ENCODE measurements at places on chromosomes 4 and X.

- no peaks in the 10 kb centered on the region for H3K4me1 ChIP-seq
- no peak overlapping the region for H3K27ac ChIP-seq
- H3K27me3 ChIP-seq, result no peaks in the 10 kb centered on the region
- no peak for DNase-seq
These were observed 606.2 kb downstream of the KLHL13 start for GRCh38 chrX:117510453-117510852.

GRCh38 chr4:123443401-123444289, 47.0 kb downstream of the SPRY1 start:
- H3K4me1 ChIP-seq, result peaks cover 24% of the 10 kb centered on the region
- H3K27me3 ChIP-seq, result no peaks in the 10 kb centered on the region
- H3K4me3 ChIP-seq, result peak overlapping the region; percentile 74
- H3K36me3 ChIP-seq, result no peaks in the 10 kb centered on the region
- DNase-seq, result peak; percentile 49

DNA sequence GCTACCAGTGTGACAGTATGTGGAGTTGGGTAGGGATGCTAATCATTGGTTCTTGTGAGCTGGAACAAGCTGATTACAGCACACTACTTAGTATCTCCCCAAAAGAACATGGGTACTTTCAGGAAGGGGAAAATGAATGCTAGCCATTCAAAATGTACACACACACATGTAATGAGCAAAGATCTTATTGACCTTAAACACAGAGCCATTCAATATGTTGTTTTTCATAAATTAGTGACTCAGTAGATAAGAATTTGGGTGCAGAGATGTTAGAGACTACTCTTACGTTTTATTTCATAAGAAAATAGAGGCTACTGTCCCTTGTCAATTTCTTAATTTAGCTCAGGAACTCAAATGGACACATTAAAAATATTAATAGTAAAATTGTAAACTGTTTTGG, 509.5 kb upstream of the ATOH1 start:
- H3K4me3 ChIP-seq, result no peak overlapping the region
- DNase-seq, result no peak
- no peaks in the 10 kb centered on the region for H3K36me3 ChIP-seq
- H3K27ac ChIP-seq, result no peak overlapping the region
- H3K27me3 ChIP-seq, result no peaks in the 10 kb centered on the region

- H3K27me3 ChIP-seq, result no peaks in the 10 kb centered on the region
- DNase-seq, result no peak
- no peak overlapping the region for H3K4me3 ChIP-seq
- no peak overlapping the region for H3K27ac ChIP-seq
- no peaks in the 10 kb centered on the region for H3K4me1 ChIP-seq
These were observed 416.2 kb upstream of the PRKX start for GRCh38 chrX:4129626-4130025.

DNA sequence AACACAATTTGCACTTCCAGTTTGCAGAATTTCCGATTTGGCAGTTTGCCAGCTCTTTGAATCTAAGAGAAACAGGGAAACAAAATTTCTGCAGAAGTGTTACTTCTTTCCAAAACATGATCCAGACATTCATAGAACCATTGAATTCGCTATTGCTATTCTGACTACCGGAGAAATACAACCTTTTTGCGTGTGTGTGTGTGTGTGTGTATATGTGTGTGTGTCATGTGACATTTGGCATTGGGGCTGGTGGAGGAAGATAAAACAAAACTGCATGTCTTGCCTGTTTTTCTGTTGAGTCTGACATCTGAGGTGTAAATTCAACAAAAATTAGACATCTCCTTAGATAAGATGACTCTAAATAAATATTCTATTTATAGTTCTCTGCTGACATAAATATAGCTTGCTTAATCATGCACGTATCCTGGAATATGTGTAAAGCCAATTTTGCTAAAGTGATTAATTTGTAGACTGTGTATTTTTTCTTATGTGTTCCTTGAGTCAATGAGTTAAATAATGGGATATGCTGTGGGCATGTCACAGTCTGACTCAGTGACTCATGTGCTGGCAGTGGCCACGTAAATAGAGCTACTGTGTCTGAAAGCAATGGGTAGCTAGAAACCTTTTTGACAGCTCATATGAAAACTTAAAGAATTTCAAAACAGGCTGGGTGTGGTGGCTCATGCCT, 98.9 kb downstream of the HPGD start:
- peaks cover 13% of the 10 kb centered on the region for H3K4me1 ChIP-seq
- DNase-seq, result peak; percentile 19
- no peak overlapping the region for H3K27ac ChIP-seq
- H3K36me3 ChIP-seq, result no peaks in the 10 kb centered on the region

GRCh38 chr4:159158985-159159384, 56.1 kb downstream of the RAPGEF2 start:
- no peak for DNase-seq
- no peak overlapping the region for H3K4me3 ChIP-seq
- H3K4me1 ChIP-seq, result peaks cover 5% of the 10 kb centered on the region
- no peak overlapping the region for H3K27ac ChIP-seq
- H3K36me3 ChIP-seq, result no peaks in the 10 kb centered on the region
- peaks cover 5% of the 10 kb centered on the region for H3K27me3 ChIP-seq

DNA sequence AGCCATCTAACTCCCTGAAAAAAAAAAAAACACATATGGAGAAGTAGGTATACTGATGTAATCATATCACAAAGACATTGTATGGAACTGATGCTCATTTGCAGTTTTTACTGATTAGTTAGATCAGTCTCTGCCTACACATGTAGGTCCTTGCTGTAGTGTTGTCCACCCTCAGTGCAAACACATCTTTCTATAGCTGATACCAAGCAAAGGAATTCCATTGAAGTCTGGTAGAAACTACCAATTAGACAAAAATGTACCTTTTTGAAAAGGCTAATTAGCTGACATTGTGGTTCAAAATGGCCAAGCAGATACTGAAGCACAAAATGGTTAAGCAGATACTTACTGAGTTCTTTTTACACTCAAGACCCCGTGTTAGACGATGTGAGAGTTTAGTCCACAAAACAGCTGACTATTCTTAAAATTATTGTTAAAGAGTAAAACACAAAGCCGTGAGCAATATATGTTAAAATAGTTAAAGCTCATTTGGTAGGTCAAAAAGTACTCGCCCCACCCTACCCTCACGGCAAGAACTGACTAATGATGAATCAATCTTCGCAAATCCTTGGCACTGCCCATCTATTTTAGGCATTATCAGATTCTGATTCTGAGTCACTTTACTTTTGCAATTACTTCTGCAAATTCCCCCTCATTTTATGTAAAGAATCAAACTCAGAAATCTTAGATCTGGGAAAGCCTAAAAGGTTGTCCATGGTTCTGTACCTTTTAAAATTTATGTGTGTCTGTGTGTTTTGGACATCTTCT, 40.4 kb downstream of the COL4A6 start:
- no peaks in the 10 kb centered on the region for H3K36me3 ChIP-seq
- no peak overlapping the region for H3K4me3 ChIP-seq
- DNase-seq, result no peak
- no peaks in the 10 kb centered on the region for H3K4me1 ChIP-seq
- no peak overlapping the region for H3K27ac ChIP-seq
- no peaks in the 10 kb centered on the region for H3K27me3 ChIP-seq

GRCh38 chr4:81225252-81225651, 10.2 kb upstream of the PRKG2 start:
- H3K36me3 ChIP-seq, result no peaks in the 10 kb centered on the region
- peaks cover 1% of the 10 kb centered on the region for H3K27me3 ChIP-seq
- H3K4me1 ChIP-seq, result no peaks in the 10 kb centered on the region
- H3K27ac ChIP-seq, result no peak overlapping the region
- H3K4me3 ChIP-seq, result no peak overlapping the region

DNA sequence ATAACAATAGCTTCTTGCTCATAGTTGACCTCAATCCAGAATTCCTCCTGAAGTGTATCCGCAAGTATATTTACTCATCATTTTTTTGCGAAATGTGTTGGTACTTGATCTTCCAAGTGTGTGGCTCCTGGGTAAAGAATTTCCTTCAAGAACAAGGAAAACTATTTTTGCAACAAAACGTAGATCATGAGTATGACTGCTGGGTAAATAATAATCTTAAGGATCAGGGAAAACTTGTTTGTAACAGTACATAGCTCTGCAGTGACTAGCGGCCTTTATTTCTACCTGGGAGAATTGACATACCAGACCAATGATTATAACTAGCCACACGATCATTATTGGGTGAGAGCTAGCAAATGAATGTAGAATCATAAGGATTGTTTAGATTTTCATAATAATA, 1311.7 kb downstream of the ARAP2 start:
- no peak overlapping the region for H3K27ac ChIP-seq
- no peak overlapping the region for H3K4me3 ChIP-seq
- H3K36me3 ChIP-seq, result no peaks in the 10 kb centered on the region
- H3K27me3 ChIP-seq, result no peaks in the 10 kb centered on the region
- DNase-seq, result no peak

DNA sequence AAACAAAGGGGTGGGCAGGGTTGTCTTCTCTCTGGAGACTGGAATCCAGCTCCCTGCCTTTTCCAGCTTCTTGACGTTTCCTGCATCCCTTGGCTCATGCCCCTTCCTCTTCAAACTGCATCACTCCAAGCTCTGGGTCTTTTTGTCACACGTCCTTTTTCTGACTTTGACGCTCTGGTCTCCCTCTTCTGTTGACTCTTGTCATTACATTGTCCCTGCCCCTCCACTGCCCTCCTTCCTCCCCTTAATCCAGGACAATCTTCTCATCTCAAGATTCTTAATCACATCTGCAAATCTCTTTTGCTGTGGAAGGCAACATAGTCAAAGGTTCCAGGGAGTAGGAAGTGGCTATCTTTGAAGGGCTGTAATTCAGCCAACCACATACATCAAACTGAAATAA, 178.3 kb downstream of the TMA16 start:
- no peaks in the 10 kb centered on the region for H3K27me3 ChIP-seq
- H3K36me3 ChIP-seq, result no peaks in the 10 kb centered on the region
- H3K4me1 ChIP-seq, result peaks cover 1% of the 10 kb centered on the region
- no peak overlapping the region for H3K27ac ChIP-seq
- DNase-seq, result no peak

- no peaks in the 10 kb centered on the region for H3K4me1 ChIP-seq
- no peaks in the 10 kb centered on the region for H3K36me3 ChIP-seq
- no peak for DNase-seq
These were observed 20.4 kb upstream of the DCTD start for GRCh38 chr4:182937268-182938204.

- peak overlapping the region; percentile 56 for H3K4me3 ChIP-seq
- DNase-seq, result no peak
- peaks cover 63% of the 10 kb centered on the region for H3K4me1 ChIP-seq
- peak overlapping the region; percentile 82 for H3K27ac ChIP-seq
- peaks cover 21% of the 10 kb centered on the region for H3K36me3 ChIP-seq
These were observed 12.7 kb downstream of the GAB3 start for GRCh38 chrX:154738011-154738738.

GRCh38 chr4:39324897-39325613, 41.1 kb downstream of the RFC1 start:
- DNase-seq, result no peak
- peaks cover 52% of the 10 kb centered on the region for H3K36me3 ChIP-seq
- no peak overlapping the region for H3K4me3 ChIP-seq
- peaks cover 2% of the 10 kb centered on the region for H3K4me1 ChIP-seq
- no peaks in the 10 kb centered on the region for H3K27me3 ChIP-seq

DNA sequence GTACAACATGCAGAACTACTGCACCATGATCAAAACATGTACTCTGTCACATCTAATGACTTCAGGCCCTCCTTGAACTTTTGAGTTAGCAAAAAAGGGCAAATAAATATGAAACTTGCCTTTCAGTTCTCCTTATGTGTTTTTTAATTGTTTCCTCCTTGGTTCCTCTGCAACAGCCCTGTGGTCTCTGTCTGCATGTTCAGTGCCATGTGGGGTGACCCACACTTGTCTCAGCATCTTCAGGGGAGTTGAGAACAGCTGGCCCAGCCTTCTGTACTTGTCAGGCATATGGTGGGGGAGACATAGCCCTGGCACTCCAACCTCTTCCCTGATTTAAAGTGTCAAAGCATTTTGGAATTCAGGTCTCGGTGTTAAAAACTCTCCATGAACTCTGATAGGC, 188.0 kb upstream of the PGRMC2 start:
- no peaks in the 10 kb centered on the region for H3K4me1 ChIP-seq
- DNase-seq, result no peak
- no peaks in the 10 kb centered on the region for H3K36me3 ChIP-seq
- H3K27me3 ChIP-seq, result no peaks in the 10 kb centered on the region
- no peak overlapping the region for H3K27ac ChIP-seq
